Dermis microvascular lymphatic vessel endothelial cell (primary cell): ENCODE measurements at places on chromosomes 13 and 19. TPM values are rescaled to one million over a fixed set of nuclear protein-coding genes. Genes with fewer than 3 reads are reported as not detected.

WDR88 gene
- not detected in 2 replicates for total RNA-seq

CYSLTR2 gene
- not detected in 2 replicates for total RNA-seq

TNFSF13B gene
- total RNA-seq: 0.39 and 1.0 TPM in 2 replicates

PSG1 gene
- total RNA-seq: 0.13 and 0.76 TPM in 2 replicates
